ENCODE measurements at places on chromosomes 7 and 10. TPM values are rescaled to one million over a fixed set of nuclear protein-coding genes. Genes with fewer than 3 reads are reported as not detected.

DNA sequence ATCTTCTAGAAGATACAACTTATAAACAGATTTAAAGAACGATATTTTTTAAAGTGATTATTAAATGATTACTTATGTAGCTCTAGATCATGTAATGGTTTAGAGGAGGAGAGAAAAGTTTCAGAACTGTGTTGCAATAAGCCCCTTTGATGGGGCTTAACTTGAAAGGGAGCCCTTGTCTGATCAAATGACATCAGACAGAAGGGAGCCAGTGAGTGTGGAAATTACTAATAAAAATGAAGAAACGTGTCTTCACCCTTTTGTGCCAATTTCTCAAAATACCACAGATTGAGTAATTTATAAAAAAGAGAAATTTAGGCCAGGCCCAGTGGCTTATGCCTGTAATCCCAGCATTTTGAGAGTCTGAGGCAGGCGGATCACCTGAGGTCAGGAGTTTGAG lies 318.2 kb downstream of the EXOC4 start:
- ATAC-seq: no peak

- ATAC-seq: no peak
These were observed 3.2 kb downstream of the SFRP5 start for GRCh38 chr10:97768322-97769315.

- no peak for ATAC-seq
These were observed 81.6 kb downstream of the EBF3 start for GRCh38 chr10:129882291-129883010.

Gene DDX50
- 48.0 TPM for total RNA-seq

DNA sequence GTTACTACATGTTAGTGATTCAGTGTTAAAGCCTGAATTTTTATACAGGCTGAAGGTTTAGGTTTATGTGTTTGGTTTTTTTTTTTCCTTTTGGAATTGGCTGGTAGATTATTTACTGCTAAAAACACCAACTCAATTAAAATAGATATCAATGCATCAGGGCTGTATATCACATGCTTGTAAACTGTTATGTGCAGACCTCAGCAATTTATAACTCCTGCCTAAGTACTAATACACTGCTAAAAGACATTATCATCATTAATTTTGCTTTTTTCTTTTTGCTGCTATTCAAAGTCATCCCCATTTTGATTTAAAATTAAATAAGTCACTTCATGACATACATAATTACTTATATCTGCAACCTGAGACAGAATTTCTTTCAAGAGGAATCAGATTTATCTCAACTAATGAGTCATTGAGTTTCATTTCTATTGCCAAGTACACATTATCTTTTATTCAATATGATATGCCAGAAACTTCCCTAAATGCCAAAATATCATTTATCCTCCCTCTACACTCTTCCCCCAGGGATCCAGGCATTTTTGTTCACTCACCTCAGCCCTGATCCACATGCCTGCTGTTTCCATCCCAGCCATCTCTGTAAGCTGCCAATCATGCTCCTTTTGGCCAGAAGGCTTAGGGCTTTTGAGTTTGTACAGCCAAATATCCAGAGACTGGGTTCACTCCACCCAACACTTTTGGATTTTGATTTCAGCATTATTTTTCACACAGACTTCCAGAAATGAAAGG lies 98.5 kb downstream of the POLR1F start:
- ATAC-seq: no peak

DNA sequence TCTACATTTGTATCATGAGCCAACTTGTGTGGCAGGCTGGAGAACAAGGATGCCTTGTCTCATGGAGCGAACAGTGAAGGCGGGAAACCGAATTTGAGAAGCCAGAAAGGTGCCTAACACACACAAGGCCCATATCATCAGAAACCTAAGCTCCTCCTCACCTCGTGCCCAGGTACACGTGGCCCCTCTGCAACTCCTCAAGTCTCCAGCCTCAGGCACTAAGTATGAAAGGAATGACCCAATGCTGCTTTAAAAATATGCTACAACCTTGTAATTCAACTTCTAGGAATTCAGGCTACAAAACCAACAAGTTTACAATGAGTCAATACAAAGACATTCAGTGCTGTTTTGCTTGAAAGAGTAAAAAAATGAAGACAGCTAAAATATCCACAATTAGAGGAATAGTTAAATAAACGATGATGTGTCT lies 95.7 kb downstream of the CDK6 start:
- no peak for ATAC-seq

DNA sequence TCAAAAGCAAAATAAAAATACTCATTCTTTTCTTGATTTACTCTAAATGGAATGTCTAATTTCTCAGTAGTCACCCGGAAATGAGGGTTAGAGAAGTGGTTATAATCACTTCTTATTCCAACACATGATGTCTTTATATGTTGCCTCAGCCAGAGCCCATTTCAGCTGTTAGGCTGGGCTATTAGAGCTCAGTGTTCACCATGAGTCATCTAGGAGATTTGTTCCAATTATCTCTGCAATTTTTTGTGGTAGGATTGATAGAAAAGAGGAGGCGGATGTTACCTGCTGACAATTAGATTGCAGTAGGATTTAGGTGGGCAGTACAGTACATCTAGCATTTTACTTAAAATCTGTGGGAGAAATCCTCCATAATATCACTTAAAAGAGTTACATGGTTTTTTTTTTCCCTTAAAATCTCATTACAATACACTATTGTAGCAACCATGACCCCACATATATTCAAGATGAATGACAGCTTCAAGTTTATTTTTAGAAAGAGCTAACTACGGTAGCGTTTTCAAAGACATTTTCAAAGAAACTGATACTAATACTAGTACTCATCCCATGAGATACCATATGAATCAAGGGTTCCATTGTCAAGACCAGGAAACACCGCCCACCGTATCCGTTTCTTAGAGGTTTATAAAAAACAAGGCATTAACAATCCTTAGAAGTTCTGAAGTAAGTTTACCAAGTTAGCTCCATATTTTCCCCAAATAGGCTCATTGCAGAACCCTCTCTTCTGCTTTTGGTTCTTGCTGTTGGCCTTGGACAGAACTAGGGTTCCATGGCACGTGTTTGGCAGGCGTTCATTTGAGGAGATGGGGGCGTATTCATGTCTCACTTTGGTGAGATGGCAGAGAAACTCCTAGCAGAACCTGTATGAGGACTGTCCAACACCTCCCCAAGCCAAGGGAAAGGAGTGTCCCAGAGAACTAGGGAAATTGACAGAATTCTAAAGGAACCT lies 10.4 kb downstream of the CPA2 start:
- ATAC-seq: peak; percentile 90
